ENCODE measurements at places on chromosomes 2 and 18.

DNA sequence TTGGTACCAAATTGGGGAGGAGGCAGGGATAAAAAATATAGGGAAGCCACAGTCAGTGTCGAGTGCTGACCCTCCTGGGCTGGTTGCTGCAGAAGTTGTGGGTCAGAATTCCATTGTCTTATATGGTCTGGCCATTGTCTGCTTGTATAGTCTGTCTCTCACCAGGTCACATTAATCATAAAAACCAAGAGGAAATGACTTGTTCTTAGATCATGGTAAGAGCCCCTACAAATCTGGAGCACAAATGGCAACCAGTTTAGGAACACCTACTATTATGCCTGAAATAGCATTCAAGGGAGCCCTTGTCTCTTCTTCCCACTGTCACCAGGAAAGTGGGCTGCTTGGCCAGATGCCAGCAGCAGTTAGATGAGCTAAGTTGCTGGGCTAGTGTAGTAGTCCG is 119.7 kb upstream of the RMP24 start:
- DNase-seq = no peak

GRCh38 chr18:22198163-22198562 is 28.8 kb downstream of the GATA6 start:
- DNase-seq = no peak

GRCh38 chr2:236642125-236642524 is 72.5 kb downstream of the ACKR3 start:
- no peak for DNase-seq

DNA sequence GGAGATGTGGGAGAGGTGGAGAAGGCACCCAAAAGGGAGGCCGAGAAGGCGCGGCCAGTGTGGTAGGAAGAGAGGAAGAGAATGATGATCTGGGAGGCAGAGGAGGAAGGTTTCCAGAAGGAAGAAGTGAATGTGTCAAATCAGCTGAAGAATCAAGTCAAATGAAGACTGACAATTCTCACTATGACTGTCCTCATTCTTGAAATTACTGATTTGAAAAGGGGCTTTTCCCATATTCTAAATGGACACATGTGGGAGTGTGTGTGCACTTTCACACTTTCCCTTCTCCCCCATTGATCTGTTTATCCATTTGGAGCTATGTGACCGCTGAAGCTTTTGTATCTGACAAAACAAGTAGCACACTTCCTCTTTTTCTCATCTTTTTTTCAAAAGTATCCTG is 6.1 kb downstream of the AFF3 start:
- DNase-seq = no peak

DNA sequence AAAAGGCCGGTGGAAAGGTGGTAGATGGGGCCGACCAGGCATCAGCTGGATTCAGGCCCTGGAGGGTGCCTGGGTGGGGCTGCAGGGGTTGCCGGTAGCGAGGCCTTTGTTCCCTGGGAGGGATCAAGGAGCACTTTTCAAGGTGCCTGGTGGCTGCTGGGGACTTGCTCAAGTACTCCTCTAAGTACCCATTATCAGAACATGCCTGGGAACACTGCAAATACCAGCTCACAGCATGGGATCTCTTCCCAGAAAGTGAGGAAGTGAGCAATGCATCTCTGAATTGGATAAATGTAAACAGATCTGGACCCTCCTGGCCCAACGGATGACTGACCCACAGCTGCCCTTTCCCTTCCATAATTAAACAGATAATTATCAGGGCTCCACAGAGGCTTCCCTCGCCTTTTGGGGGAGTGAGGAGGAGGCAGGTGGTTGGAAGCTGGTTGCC is 210.5 kb downstream of the SH3RF3 start:
- no peak for DNase-seq

GRCh38 chr2:165536851-165537499 is 67.5 kb downstream of the CSRNP3 start:
- no peak for DNase-seq

DNA sequence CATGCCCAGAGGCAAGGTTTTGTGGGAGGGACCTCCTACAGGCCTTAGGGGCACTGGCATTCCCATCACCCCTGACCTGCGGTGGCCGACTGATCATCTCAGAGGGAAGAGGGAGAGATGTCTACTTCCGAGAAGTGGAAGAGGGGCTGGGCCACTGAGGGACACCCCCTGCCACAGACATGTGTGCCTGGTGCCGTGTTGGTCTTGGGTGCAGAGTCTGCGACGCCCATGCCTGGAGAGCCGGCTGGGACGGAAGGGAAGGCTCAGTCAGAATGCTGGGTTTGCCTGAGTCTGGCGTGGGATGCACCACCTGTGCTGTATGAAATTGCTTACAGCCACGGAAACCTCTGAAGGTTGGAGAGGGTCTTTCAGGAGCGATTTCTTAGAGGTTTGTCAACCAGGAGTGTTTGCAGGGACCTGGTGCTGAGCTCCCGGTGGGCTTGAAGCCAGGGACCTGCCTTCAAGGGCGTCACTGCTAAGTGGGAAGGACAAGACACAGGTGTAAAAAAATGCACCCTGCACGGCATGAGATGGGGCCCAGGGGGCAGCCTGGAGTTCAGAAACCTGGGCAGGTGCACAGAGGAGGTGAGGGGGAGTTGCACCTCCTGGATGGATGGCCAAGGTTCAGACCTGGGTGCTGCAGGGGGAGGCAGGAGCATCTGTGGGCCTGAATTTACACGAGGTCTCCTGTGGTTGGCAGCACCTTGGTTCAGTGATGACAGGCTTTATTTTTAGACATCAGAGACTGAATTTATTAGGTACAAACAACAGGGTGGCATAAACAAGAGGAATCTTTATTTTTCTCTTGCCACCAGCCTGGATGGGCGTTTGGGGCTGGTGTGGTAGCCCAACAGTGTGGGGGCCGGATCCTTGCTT is 100.3 kb downstream of the CTIF start:
- DNase-seq = no peak
